HS-27A (cell line): ENCODE measurements at places on chromosomes 11 and 22.
A peak's percentile ranks its signal among the peaks of the same experiment; 100 is the strongest.

GRCh38 chr11:62573006-62573591 is 592 bp downstream of the EEF1G start:
- DNase-seq: no peak

GRCh38 chr22:34886391-34886790 is 179.6 kb upstream of the ISX start:
- no peak for DNase-seq

DNA sequence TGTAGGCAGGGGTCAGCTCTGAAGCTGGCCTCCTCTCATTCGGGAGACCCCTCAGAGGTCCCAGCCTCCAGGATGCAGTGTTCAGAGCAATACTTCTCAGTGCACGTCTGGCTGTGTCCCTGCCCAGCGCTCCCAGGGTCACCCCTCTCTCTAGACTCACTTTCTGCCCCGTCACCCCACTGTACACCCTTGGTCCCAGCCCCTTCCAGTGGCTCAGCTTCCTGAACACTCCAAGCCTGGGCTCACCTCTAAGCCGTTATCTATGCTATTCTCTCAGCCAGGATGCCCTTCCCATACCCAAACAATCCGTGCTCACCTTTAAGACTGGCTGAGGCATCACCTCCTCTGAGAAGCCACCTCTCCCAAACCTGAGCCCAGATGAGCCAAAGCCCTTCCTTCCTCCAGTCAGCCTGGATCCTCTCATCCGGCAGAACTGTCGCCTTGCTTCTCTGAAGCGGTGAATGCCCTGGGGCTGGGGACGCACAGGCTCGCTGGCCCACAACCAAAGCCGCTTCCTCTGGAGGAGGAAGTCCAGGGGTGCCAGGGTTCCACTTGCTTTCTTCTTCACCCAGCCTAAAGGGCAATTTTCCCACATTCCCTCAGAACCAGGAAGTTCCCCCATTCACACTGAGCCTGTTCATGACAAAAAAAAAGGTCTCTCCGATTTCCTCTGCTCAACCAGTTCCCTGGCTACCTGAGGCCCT is 13.7 kb upstream of the CDKN1C start:
- DNase-seq: no peak

DNA sequence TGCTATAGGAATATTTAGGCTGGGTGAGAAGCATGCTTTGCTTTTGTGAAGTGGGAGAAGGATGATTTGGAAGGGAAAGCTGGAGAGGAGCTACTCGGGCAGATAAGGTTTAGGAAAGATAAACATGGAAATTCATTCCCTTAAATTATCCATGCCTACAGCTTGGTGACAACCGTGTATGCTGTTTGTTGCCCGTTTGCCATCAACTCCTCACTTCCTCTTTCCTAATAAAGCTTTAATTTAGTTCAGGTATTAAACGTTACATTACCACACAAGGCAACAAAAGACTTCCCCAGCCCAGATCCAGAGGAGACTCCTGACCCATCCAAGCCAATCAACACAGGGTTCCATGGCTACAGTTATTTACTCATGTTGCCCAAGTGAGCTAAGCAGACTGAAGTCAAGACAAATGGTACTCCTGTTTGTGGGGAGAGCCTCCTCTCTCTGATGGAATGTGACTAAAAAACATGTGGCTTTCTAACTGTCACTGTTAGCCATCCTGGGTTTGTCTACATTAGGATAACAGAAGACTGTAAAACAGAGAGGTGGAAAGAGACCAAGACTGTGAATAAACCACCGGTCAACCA is 101.7 kb upstream of the GRAMD1B start:
- DNase-seq: no peak

- no peak for DNase-seq
Measured at GRCh38 chr11:10797531-10797930, 11.2 kb downstream of the EIF4G2 start.

- DNase-seq: no peak
Measured at GRCh38 chr11:108985945-108986279, 321.0 kb downstream of the DDX10 start.

- DNase-seq: peak; percentile 65
Measured at GRCh38 chr11:69166218-69167115, 10.7 kb downstream of the SMIM38 start.

GRCh38 chr11:7645206-7645605 is 28.1 kb downstream of the CYB5R2 start:
- DNase-seq: no peak

GRCh38 chr22:38923463-38924346 is 33.7 kb upstream of the APOBEC3A start:
- DNase-seq: peak; percentile 59

DNA sequence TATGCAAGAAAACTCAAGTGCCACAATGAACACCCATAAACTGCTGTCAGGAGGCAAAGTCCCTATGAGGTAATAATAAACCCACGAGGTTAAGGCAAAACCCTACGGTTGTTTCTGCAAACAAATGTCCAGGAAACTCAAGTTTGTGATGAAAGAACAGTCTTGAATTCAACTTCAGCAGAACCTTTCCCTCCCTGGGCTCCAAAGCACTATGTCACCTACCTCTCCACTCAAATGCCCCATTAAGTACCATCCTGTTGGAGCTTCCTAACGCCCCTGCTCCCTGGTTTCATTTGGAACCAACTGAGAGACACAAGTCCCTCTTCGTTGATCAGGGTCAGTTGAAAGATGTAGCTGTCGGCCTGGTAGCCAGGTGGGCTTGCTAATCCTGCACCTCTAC is 2.6 kb upstream of the C11orf91 start:
- no peak for DNase-seq

DNA sequence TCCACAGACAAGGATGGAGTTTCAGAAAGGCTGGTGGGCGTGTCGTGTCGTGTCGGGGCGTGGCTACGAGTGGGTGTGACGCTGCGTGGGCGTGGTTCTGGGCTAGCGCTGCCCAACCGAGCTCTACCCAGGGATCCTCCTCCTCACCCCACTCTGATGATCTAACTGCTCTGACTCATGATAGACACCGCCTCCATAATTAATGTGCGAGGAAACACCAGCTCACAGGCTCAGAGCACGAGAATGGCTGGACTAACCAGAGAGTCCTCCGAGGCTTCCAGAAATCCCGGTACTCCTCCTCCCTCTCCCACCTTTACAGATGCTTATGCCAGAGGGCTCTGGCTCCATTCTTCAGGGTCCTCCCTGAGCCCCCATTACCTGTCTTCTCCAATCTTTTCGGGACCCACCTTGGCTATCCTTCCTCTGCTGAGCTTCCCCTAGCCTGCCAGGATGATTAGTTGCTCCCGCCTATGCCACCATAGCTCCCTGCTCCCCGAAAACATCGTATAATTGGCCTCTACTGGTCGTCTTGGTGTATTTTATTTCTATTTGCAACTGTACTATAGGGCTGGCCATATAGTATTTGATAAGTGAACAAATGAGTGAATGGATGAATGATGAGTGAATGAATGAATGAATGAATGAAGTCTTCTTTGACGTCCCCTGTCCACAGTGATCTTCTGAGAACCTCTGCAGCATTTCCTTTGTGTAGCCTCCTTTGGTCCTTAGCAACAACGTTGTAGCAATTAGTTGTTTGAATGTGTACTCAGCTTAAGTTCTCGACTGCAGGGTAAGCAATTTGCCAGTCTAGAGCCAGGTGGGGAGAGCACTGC is 21.7 kb downstream of the TMPRSS13 start:
- DNase-seq: peak; percentile 9

GRCh38 chr11:112249871-112250610 is 10.6 kb downstream of the PLET1 start:
- DNase-seq: no peak

DNA sequence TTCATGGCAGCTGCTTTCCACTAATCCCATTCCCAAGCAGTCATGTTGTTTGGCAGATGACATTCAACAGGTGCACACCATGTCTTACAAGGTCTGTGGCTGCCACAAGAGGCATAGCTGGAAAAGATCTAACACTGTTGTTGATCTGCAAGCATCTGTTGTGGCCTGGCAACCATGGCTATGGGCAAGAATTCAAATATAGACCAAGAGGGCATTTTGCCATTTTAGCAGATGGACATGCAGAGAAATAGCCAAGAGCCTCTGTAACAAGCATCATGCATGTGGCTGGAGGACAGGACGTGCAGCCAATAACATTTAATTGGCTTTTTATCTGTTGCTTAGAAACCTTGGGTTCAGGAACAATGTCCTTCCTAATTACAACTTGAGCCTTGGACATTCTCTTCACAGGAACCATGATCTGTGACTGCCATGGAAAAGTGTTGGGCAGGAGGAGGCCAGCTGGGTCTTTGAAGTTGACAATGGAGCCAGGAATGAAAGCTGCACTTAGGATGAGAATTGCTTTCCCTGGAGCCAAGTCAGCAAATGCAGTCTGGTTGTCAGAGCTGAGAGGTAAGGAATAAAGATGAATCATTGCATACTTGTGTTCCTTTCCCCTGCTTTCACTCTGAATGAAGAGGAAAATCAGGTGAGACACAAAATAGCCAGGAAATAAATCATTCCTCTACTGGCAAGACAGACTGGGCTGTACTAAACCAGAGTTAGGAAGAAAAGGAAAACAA is 113.6 kb upstream of the ANO5 start:
- no peak for DNase-seq

- DNase-seq: no peak
Measured at GRCh38 chr11:13691286-13691899, 22.9 kb downstream of the FAR1 start.

DNA sequence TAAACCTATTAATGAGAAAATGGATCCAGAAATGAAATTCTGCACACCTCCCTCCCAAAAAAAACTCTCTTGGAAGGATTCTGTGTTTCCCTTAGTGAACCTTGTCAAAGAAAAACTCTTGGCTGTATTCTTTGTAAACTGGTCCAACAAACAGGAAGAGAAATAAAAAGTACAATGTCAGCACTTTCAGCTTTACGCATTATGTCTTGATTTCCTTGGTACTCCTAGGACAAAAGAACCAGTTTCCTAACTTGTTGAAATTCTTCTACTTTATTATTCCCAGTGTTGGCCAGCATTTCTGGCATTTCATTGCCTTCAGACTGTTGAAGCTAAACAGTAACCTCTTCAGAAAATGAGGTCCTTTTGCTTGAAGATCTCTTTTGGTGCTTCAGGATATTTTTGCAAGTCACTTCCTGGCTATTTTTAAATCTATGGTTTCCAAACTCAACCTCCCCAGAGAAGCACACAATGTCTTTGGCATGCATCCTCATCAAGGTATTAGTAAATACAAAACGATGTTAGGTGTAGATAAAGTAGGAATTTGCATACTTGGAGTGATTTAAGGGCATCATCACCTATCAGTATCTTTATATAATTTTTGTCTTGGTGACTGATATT is 342.7 kb downstream of the AASDHPPT start:
- no peak for DNase-seq

GRCh38 chr11:23644443-23644842 is 784.2 kb upstream of the CCDC179 start:
- no peak for DNase-seq

- no peak for DNase-seq
Measured at GRCh38 chr11:78567209-78567608, 7.5 kb downstream of the NARS2 start.

DNA sequence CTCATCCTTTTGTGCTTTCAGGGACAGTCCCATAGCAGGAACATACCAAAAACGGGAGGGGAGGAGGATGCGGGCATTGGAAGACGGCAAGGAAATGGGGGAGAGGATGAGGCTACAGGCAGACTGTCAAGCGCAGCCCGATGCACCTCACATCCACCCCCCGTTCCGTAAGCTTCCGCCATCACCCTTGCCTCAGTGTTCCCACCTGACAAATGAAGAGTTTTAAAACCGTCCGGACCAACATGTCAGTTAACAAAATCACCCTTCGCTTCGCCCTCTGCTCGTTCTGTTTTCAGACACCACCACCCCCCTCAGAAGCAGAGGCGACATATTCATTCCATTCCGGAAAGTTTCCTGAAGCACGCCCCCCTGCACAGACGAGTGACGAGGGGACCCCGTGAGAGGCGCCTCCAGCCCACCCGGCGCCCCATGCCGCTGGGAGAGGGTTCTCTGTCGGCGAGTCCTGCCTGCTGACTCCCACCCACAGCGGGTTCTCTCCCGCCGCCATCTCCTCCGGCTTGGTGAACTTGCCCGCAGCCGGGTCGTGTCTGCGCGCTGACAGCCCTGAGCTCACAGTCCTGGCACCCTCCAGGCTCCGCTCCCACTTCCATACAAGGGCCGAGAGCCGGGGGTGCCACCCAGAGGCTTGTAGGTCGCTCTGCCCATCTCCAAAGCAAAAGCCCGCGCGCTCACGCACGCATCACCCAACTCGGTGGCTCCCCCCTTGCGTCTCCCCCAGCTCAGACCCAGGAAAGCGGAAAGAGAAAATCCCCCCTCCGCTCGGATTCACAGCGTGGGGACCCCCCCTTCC is 1.5 kb downstream of the IGSF9B start:
- DNase-seq: no peak

DNA sequence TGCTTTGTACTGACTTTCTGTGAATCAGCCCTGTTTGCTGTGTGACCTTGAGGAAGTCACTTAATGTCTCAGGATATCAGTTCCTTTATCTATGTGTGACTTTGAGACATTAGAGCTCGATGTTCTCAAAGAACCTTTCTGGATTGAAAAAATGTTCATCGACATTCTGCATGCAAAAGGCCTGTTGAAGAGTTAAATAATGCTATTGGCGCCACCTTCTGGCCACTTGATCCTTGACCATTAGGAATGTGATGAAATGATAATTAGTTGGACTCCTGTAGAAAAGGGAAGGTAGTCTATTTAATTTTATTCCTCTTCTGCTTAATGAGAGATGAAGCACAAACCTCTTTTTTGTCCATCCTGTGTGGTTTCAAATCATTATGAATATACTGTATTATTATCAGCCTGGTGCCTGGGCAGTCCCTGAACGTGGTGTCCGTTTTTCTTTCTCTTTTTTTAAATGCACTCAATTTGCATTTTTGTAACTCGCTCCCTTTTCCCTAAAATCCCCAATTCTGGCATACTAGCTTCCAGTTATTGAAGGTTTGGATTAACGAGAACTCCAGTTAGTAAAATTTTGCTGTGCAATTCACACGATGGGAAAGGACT is 20.7 kb downstream of the ELF5 start:
- no peak for DNase-seq

DNA sequence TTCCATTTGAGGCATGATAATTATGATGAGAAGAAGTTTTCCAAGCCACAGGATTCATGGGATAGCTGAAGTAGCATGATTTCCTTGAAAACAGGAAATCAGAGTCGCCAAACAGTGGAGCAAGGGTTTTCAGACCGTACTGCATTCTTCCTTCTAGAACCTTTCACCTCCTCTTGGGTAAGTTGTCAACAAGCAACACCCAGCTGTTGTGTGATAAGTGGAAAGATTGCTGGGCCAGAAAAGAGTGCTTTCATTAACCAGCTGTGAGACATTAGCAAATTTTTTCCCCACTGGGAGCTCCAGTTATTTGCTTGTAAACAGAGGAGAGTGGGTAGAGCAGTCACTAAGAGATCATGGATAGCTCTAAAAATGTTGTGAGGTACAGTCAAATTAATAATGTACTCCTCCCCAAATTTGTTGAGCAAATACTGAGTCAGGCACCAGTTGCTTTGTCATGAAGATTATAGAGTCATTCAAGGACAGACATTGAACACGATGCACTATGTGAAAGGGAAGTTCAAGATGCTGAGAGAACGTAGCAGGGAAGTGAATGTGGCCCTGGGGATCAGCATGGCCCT is 11.7 kb upstream of the MPEG1 start:
- DNase-seq: no peak

GRCh38 chr11:48122656-48123055 is 94.0 kb upstream of the OR4B1 start:
- DNase-seq: no peak
